ENCODE measurements at places on chromosomes 4 and X. TPM values are rescaled to one million over a fixed set of nuclear protein-coding genes. Genes with fewer than 3 reads are reported as not detected.

The TMEM271 gene
- 4.4 TPM for total RNA-seq

The OPRPN gene
- not detected for total RNA-seq

The SLC10A6 gene
- 0.79 TPM for total RNA-seq

The CTAG1B gene
- not detected for total RNA-seq

The NDP gene
- total RNA-seq, result 17.6 TPM

The PNMA6F gene
- total RNA-seq, result 1.4 TPM

The P2RY8 gene
- total RNA-seq, result 1.5 TPM

The FGA gene
- total RNA-seq, result not detected

The FBXL5 gene
- total RNA-seq, result 122 TPM

The MAGEB1 gene
- not detected for total RNA-seq

The GPRASP1 gene
- total RNA-seq, result 35.4 TPM

The COQ2 gene
- total RNA-seq, result 18.8 TPM

The CT45A3 gene
- total RNA-seq, result not detected

The CACNA1F gene
- 0.11 TPM for total RNA-seq

The TMPRSS11A gene
- not detected for total RNA-seq

The CPE gene
- 500 TPM for total RNA-seq

The FAM241A gene
- total RNA-seq, result 1.2 TPM

The HELT gene
- total RNA-seq, result not detected

The TRPC5OS gene
- total RNA-seq, result 0.10 TPM

The SSX2B gene
- total RNA-seq, result not detected

The XAGE1A gene
- not detected for total RNA-seq

The SYP gene
- 192 TPM for total RNA-seq

The S100G gene
- not detected for total RNA-seq

The AMOT gene
- 17.6 TPM for total RNA-seq

The CXCL8 gene
- total RNA-seq, result 2.6 TPM

The ZNF718 gene
- total RNA-seq, result 14.4 TPM

The PASD1 gene
- 0.10 TPM for total RNA-seq

The NAP1L2 gene
- total RNA-seq, result 18.0 TPM

The RAB41 gene
- total RNA-seq, result not detected

The ZMAT1 gene
- 14.8 TPM for total RNA-seq

The APEX2 gene
- 3.5 TPM for total RNA-seq

The CFP gene
- total RNA-seq, result 2.9 TPM

The WWC2 gene
- 28.0 TPM for total RNA-seq

The ERAS gene
- not detected for total RNA-seq

The BST1 gene
- 14.1 TPM for total RNA-seq

The NOX1 gene
- total RNA-seq, result not detected

The SLITRK4 gene
- total RNA-seq, result 35.6 TPM

The NSUN7 gene
- total RNA-seq, result 6.0 TPM

The CCDC149 gene
- 15.0 TPM for total RNA-seq

The FHDC1 gene
- total RNA-seq, result 2.5 TPM

The CXCL13 gene
- total RNA-seq, result 0.17 TPM

The ELF4 gene
- 3.7 TPM for total RNA-seq

The NOP14 gene
- total RNA-seq, result 12.0 TPM
